ENCODE measurements at places on chromosomes 13 and 19.

DNA sequence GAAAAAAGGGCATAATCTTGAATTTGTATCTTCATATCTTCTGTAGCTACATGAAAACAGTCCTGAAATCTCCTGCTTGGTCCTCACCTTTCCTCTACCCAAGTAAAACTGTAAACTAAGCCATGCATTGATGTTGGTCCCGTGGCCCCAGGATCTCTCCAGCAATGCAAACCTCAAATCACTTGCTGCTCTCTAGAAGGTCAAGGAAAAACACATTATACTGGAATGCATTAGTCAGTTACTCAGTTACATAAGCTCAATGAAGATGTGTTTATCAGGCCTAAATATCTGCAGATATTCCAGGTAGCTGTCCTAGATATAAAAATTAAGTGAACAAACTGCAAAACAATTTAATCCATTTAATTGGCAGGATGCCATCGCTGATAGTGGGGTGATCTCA is 261.8 kb downstream of the ABCC4 start:
- no peak for DNase-seq

DNA sequence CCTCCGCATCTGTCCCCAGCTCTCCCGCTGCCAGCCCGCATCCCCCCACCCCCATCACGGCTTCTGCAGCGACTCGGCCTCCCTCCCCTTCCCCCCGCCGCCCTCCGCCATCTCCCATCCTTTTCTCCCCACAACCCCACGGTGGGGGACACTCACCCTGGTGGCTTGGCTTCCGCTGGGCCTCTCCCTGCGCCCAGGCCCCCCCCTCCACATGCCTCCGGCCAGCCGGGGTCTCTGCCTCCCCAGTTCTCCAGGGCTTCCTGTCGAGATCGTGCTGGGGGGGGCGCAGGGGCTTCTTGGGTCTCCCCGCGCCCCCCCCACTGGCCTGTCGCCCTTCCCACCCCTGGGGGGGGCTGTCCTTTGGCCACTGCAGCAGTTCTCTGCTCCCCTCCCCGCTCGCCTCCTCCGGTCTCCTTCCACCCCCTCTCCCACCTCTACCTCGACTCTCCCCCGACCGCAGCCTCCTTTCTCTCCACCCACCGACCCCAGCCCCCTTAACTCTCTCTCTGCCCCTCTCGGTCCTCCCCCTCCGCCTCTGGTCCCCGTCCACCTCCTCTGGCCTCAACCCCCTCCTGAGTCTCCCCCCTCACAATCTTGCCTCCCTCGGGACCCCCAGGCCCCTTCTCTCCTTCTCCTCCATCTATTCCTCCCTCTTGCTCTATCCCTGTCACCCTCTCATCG is 17.1 kb downstream of the LRRC4B start:
- DNase-seq = no peak

GRCh38 chr13:77918391-77919245 is at the start of gene EDNRB:
EDNRB (minus strand) TSS chr13:77918831; CDS start chr13:77918573, 258 bp downstream.
- DNase-seq = no peak

DNA sequence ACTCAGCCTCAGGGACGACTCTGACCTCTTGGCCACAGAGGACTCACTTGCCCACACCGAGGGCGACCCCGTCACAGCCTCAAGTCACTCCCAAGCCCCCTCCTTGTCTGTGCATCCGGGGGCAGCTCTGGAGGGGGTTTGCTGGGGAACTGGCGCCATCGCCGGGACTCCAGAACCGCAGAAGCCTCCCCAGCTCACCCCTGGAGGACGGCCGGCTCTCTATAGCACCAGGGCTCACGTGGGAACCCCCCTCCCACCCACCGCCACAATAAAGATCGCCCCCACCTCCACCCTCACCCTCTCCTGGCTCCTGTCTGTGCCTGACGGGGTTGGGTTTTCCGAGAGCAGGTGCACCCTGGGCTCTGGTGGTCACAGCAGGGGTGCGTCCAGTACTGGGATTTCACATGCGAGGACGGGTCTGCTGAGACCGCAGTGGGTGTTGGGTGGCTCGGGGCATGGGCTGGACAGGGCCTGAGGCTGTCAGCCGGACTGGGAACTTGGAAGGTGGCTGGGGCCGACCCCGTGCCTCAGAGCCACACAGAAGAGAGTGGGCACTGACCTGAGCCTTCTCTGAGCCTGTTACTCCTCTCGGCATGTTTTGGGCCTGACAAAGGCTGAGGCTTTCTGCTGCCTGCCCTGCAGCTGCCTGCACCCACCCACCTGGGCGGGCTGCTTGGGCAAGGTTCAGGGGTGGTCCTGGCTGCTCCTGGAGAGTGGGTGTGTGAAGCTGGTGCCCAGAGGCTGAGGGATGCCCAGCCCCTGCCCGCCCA is 6.3 kb upstream of the HCN2 start:
- no peak for DNase-seq

DNA sequence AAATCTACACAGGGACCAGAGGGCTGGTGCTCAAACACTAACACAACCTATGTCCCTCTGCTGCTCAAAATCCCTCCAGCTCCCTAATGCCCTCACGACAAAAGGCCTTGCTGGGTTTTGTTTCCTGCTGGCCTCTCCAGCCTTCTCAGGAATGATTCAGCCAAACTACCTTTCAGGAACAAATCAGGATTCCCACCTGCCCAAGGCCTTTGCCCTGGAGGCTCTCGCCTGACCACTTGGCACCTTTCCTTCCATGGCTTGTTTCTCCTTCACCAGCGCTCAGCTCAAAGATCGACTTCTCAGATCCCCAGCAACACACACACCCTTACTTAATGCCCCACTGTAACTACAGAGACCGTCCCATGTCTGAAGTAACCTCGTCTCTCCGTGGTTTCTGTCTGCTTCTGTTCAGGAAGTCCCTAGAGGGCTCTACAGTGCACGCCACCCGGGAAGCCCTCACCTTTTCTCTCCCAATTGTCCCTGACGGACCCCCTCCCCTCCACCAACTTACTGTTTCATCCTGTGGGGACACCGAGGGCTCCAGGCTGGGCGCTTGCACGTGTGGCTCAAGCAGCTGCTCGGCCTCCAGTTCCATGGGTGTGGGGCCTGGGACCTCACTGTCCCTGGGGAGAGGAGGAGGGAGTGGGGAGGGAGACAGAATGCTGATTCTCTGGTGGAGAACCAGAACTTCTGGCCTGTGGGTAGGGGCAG is 3.2 kb upstream of the SIX5 start:
- no peak for DNase-seq

- no peak for DNase-seq
These were observed 9.9 kb upstream of the ZNF536 start for GRCh38 chr19:30362156-30362754.

- peak; percentile 97 for DNase-seq
These were observed 2.4 kb downstream of the PTPRH start for GRCh38 chr19:55206664-55207500.

GRCh38 chr13:106681536-106681935 is 113.6 kb upstream of the ARGLU1 start:
- DNase-seq = no peak

- DNase-seq = peak; percentile 79
These were observed 17.7 kb downstream of the RFX2 start for GRCh38 chr19:6092329-6093286.

DNA sequence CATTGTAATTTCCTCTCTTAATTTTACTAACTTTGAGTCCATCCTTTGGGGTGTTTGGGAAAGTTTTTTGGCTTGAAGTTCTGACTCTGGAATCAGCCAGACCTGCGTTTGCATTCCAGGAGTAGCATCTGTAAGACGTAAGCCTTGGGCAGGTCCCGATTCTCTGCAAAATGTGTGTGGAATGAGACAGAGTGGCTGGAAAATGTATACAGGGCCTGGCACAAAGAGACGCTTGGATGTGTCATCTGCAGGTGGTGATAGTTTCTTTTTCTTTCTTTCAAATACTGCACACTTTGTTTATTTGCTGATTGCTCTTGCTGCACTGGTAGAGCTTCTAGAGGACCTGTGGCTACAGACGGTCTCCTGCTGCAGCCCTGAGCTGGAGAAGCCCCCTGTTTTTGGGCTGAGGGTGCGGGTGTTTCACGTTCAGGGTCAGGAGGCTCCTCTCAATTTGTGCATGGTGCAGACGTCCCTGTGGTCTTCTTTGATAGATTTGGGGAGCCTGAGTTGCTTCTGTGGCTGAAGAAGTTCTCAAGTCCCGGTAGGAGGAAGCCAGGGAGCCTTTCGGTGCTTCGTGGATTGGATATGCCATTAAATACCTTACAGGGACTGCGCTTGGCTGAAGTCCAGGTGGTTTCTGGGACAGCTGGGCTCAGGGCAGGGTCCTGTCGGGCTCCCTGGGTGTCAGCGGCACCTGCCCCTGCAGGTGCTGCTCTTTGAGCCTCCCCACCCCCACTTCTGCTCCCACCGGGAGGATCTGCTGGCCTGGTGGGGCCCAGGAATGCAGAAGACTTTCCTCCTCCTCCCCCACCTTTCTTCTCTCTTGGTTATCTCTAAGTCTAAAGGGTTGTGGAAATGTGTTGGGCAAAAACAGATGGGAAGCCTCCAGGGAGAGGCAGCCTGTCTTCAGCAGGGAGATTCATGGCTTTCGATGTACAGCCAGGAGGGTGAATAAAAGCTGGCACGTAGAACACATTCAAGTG is 44.0 kb upstream of the GAS6 start:
- no peak for DNase-seq

GRCh38 chr13:112983428-112984196 is 14.6 kb downstream of the MCF2L start:
- DNase-seq = no peak

DNA sequence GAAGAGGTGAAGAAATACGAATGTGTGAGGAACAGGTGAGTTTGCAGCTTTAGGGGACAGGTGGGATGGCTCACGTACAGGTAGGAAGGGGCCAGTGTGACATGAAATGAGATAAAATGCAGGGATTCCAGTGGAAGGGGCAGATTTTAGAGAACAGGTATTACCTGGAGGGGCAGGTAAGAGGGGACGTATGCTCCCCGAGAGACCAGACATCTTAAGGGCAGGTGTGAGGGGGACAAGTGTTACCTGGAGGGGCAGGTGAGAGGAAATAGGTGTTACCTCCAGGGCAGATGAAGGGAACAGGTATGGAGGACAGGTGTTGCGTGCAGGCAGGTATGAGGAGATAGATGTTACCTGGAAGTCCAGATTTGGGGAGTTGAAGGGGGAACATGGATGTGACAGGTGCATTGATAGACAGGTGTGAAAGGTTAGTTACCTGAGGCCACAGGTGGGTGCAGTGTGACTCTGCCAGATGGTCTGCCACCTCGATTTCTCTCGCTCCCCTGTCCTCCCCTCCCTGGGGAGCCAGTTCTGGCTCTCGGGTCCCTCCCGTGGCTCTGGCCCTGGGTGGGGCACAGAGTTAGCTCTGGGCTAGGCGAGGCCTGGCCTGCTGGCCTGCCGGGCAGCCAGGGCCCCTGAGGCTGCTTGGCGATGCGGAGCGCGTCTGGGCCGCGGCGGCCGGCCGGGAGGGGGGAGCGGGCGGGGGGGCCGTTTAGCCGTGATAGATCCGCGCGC is 2.1 kb downstream of the ERFL start:
- DNase-seq = no peak

- DNase-seq = no peak
These were observed 63.0 kb upstream of the FLT1 start for GRCh38 chr13:28557725-28558520.

- no peak for DNase-seq
These were observed 6.9 kb upstream of the AMER2 start for GRCh38 chr13:25179011-25179410.

- DNase-seq = no peak
These were observed 182.3 kb downstream of the GPC5 start for GRCh38 chr13:91580749-91581148.

- no peak for DNase-seq
These were observed 21.9 kb downstream of the CDC16 start for GRCh38 chr13:114256547-114256946.

DNA sequence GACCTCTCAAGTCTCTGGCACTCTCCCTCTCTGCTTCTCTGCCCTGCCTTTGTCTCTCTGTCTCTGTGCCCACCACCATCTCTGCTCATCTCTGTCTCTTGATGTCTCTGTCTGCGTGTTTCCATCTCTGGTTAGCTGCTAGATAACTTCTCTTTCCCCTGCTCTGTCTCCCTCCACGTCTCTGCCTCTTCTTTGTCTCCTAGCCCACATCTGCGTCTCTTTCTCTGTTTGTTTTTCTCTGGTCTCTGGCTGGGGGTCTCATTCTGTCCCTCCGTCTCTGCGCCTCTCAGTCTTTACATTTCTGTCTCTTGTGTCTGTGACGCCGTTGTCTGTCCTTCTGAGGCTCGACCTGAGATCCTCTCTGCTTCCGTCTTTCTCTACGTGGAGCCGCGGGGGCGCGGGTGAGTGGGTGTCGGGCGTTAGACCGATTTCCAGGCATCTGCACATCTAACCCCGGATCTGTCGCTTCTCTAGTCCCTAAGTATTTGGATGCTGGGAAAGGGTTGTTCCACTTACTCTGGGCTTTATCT is 386 bp downstream of the GIPR start:
- DNase-seq = no peak

GRCh38 chr13:113658836-113659235 is 838 bp upstream of the ATP4B start:
- DNase-seq = no peak

- no peak for DNase-seq
These were observed 25.9 kb upstream of the OR10H2 start for GRCh38 chr19:15701757-15702533.

DNA sequence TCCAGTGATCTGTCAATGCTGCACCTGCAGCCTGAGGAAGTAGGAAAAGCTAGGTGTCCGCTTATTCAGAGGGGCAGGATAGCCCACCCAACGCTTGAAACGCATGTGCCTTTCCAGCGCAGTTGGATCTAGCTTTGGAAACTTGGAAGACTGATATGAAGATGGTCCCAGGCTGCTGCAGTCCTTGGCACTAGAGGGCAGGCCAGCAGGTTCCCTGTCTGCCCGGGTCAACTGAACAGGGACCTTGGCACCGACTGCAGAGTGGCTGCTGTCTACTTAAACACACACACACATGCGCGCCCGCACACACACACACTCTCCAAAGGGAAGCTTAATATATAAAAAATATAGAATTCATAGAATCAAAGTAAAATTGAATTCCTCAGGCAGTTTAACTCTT is 100.0 kb downstream of the TSHZ3 start:
- no peak for DNase-seq

DNA sequence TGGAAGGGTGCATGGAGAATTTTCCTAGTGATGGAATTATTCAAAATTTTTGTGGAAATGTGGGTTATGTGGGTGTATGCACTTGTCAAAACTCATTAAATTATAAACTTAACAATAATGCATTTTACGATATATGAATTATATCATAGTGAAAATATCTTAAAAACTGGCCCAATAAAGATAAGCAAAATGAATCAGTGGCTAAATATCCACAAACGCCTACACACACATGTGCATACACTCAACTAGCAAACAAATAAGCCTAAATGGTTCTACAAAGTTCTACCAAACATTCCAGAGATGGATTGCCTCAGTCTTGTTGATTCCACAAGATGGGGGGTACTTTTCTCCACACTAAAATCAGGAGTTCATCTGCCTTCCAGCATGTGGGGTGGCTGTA is 349.5 kb downstream of the TSHZ3 start:
- DNase-seq = no peak

GRCh38 chr13:34571716-34572115 is 370.4 kb upstream of the NBEA start:
- DNase-seq = no peak

GRCh38 chr13:73228546-73228945 is 169.7 kb downstream of the KLF5 start:
- no peak for DNase-seq

GRCh38 chr19:28196961-28197360 is 1016.0 kb downstream of the UQCRFS1 start:
- no peak for DNase-seq

- peak; percentile 66 for DNase-seq
These were observed 31.1 kb downstream of the CEACAM8 start for GRCh38 chr19:42563352-42564210.

All from K562 (cell line).